Mucosa of gallbladder (tissue), 1 donor: ENCODE measurements at places on chromosomes 13 and 19. TPM values are rescaled to one million over a fixed set of nuclear protein-coding genes. Genes with fewer than 3 reads are reported as not detected.

- no peak for DNase-seq
Measured at GRCh38 chr19:16024266-16025107, 51.8 kb upstream of the TPM4 start.

The ACTMAP gene
- 11.6 TPM for total RNA-seq

DNA sequence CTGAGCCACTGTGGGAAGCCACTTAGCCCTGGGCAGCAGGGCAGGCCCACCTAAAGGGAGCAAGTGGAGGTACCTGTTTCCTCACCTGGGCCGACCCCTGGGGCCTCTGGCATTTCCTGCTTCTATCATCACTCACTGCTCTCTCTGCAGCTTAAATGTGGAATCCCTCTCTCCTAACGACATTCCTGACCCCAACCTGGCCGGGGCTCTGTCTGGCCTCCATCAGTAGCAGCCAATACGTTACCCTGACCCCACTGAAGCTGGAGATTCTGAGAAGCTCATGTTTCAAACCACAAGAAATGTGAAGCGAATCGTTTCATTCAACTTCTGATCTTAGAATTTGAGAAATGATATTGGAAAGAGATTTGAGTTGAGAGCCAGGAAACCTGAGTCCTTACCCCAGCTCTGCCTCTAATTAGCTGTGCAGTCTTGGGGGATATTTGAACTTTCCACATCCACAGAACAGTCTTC lies 39.9 kb downstream of the DOCK9 start:
- DNase-seq = no peak

- DNase-seq = no peak
Measured at GRCh38 chr13:40813667-40814454, 24.4 kb downstream of the SLC25A15 start.
